ENCODE measurements at places on chromosomes 11 and 22.
A peak's percentile ranks its signal among the peaks of the same experiment; 100 is the strongest.

DNA sequence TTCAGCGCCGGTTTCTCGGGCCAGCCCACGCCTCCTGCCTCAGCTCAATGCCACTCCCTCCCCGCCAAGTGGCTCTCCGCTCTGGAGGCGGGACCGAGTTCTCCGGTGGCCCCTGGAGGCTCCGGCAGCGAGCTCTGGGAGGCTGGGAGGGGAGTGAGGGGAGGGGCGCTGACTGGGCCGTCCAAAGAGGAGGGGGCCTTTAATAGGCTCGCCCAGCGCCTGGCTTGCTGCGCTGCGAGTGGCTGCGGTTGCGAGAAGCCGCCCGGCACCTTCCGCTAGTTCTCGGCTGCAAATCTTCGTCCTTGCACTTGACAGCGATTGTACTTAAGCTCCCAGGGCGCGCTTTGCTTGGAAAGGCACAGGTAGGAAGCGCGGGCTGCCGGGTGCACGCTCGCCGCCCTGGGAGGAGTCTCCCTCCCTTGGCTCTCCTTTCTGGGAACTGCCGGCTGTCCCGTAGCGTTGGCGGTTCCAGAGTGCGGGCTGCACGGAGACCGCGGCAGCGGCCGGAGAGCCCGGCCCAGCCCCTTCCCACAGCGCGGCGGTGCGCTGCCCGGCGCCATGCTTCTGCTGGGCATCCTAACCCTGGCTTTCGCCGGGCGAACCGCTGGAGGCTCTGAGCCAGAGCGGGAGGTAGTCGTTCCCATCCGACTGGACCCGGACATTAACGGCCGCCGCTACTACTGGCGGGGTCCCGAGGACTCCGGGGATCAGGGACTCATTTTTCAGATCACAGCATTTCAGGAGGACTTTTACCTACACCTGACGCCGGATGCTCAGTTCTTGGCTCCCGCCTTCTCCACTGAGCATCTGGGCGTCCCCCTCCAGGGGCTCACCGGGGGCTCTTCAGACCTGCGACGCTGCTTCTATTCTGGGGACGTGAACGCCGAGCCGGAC is at the start of gene ADAMTS15:
Gene ADAMTS15 (plus strand): TSS at position 230 of the 894 bp plus-strand sequence. CDS start 329 bp downstream, at position 559.
- peak; percentile 40 for DNase-seq

DNA sequence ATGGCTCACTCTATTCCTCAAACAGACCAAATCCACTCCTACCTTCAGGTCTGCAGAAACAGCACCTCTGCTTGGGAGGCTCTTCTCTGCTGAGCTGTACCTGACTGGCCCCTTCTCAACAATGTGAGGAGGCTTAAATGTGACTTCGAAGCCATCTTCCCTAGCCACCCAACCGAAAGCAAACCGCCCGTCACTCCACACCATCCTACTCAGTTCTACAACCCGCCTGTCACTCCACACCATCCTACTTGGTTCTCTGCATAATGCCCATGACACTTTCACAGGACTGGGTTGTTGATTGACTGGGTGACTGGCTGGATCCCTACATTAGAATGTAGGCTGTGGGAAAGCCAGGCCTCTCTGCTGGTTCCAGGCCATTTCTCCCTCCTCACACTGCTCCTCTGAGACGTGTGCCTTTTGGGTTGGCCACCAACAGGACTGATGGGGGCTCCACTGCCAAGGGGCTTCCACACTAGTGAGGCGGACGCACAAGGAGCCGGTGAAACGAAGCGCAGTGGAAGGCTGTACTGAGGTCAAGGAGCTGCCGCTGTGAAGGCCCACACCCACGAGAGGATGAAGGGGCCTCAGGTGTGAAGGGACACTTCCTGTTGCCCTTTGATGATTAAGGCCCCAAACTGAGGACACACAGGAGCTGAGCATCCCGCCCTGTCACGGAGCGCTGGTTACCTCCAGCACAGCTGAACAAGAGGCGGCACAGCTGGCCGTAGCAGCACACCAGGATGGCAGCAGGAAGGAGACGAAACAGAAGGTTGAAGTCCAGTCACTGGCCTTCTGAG is 47.5 kb upstream of the SPATA19 start:
- no peak for DNase-seq

- no peak for DNase-seq
Observed at GRCh38 chr11:97687111-97687510, 1297.3 kb downstream of the JRKL start.

- peak; percentile 74 for DNase-seq
Observed at GRCh38 chr11:2732261-2732939, 32.6 kb upstream of the KCNQ1OT1 start.

DNA sequence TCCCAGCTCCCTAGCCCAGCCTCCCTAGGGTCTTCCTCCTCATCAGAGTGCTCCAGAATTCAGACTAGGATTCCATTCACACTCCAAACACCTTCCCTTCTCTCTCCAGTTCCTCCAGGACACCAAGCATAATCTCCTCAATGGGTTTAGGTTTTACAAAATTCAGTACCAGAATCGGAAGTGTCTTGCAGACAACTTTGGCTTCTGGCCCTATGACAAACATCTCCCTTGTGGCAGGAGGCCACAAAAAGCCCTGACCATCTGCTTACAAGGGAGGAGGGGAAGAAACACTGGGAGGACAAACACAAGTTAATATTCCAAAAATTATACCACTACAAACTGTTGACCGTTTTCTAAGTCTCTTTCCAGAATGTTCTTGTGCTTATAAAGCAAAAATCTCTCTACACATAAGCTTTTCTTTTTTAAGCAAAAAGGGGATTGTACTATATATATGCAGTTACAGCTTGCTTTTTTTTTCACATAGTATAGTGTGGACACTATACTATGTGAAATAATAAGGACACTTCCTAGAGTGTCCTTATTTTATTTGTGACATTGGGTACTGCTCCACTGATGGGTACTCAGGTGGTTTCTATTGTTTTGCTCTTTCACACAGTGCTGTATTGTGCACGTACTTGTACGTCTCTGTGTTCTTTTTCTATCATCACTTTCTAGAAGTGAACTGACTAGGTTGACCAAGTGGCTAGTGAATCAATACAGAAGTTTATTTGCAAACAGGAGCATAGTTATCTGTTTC is 78.7 kb downstream of the BDNF start:
- no peak for DNase-seq

- no peak for DNase-seq
Observed at GRCh38 chr11:117597071-117597470, 199.9 kb downstream of the DSCAML1 start.

- peak; percentile 96 for DNase-seq
Observed at GRCh38 chr11:40293655-40294348, 1165.7 kb downstream of the LRRC4C start.

DNA sequence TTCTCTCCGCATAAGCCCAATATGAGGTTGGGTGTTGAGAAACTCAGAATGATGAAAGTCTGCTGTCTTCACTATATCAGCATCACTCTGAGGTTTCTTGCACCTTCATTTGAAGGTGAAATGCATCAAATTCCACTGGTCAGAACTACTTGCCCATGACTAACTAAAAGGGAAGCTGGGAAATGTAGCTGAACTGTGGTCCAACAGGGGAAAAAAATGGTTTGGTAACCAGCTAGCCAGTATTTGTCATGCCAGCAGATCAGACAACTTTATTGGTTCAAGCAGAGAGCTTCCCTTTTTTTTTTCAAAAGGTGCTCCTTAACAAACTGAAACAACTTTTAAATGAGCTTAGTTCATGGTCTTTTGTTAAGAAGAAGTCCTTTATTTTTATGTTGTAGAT is 14.2 kb upstream of the PIK3C2A start:
- DNase-seq = no peak

DNA sequence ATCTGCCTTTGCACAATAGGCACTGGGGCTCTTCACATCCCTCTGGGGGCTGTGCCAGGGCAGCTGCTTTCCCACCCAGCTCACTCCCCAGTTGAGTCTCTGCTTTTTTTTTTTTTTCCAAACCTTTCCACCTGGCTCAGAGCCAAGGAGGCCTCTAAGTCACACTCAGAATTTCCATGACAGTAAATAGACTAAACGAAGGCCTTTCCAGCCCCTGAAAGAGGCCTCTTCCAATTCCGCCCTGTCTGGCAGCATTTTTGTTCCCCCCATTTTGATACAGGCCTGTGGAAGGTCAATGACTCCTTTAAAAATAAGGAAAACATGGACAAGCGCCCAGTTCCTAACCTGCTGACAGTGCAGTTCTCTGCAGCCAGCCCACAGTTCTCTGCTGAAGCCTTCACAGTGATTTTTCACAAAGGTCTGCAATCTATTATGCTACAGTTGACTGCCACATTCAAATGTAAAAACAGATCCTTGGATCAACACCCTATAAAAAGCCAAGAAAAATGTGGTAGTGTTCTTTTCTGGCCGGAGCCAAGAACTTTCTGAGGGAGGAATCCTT is 107.5 kb upstream of the SESN3 start:
- peak; percentile 45 for DNase-seq

DNA sequence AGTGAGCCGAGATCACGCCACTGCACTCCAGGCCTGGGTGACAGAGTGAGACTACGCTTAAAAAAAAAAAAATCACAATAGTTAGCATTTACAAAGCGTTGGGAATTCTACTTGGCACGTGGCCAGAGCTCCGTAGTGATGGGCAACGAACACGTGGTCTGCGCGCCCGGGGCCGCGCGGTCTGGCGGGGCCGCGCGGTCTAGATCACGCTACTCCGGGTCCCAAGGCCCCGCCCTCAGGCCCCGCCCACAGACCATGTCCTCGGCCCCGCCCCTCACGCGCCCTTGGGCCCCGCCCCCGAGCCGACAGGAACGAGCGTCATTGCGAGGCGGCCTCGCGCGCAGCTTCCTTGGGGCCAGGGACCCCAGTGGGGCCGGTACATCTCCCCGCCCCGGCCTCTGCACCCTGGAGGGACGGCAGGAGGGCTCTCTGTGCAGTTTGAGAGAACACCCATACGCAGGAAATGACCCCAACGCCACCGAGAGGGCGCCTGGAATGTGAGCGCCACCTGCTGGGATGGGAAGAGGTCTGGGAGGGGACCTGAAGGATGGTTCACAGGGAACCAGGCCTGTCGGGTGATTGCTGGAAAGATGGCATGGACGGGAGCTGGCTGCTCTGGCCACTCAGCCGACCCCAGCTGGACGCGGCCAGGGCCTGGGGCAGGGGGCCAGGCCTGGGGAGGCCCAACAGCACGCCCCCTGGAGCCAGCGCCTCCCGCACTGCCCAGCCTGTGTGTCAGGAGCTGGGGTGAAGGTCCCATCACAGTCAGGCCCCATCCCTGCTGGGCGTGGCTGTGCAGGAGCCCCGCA is 2.0 kb upstream of the PTDSS2 start:
- DNase-seq = peak; percentile 87

DNA sequence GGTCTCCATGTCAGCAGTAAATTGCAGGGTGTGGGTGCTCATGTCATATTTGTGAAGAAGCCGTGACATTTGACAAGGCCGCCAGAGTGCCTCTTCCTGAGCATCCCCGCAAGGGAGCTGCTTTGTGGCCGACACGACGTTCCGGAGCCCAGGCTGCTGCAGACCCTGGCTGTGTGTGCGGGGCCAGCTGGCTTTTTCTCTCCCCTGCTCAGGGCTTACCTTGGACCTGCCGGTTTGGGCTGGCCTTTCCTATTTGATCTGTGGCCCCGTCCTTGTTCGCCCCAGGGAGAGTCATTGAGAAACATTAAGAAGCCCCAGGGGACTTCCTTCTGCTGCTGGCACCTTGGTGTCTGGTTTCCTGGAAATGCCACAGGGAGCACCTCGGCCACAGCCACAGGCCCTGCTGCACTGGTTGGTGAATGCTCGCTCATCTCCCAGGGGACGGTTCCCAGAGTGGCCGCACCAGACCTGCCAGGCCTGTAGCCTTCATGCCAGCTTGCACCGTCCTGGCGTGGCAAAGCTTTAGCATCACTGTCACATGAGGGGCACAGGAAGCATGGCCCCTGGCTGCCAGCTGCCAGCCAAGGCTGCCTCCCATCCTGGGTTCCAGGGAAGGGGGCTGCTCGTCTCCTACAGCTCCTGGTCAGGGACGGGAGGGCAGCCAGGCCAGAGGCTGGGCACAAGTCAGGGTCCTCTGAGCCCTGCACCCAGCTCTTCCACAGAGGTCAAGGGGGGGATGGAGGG is 5.4 kb downstream of the GRK2 start:
- no peak for DNase-seq

DNA sequence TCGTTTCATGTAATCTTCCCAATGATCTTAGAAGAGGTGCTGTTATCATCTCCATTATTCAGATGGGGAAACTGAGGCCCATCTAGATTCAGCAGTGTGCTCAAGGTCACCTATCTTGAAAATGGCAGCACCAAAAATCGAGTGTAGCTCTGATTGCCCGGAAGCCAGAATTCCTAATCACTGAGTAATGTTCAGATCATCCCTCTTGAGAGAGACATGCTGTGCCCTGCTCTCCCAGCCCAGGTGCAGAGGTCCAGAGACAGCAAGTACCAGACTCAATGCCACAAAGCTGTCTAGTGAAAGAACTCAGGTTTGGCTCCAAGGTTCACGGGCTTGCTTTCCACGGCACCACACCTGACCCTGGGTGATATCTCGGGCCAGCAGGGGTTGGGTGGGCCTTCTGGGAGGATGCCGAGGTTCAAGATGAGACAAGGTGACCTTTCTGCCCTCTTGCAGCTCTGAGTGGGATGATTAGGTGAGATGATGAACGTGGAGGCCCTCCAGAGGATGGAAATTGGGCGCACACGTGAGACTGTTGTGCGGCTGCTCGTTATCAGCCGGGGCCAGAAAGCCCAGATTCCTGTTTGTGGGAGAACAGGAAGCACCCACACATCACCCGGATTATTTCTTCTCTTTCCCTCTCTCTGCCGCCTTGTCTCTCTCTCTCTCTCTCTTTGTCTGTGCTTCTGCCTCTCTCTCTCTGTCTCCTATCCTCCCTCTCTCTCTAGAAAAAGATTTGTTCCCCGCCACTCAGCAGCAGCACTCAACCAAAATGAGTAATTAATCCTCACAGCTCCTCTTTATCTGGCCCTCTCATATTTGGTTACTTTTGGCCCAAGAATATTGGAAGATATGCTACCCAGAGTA is 19.0 kb upstream of the RASD2 start:
- DNase-seq = no peak

DNA sequence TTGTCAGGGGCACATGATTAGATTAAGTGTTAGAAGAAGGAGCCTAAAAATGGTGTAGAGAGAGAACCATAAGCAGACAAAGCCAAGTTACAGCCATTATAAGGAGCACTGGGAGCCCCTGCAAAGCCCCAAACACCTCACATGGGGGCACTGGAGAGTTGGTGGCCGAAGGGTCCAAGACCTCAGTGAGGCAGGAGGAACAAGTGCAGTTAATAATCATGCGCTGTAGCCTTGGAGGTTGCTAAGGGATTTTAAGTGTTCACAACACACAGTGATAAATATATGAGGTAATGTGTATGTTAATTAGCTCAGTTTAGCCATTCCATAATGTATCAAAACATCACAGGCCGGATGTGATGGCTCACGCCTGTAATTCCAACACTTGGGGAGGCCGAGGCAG is 54.4 kb upstream of the JAM3 start:
- no peak for DNase-seq

All from hippocampal formation (tissue), 2 donors.